ENCODE measurements at places on chromosomes 16 and 17. TPM values are rescaled to one million over a fixed set of nuclear protein-coding genes. Genes with fewer than 3 reads are reported as not detected.

DNA sequence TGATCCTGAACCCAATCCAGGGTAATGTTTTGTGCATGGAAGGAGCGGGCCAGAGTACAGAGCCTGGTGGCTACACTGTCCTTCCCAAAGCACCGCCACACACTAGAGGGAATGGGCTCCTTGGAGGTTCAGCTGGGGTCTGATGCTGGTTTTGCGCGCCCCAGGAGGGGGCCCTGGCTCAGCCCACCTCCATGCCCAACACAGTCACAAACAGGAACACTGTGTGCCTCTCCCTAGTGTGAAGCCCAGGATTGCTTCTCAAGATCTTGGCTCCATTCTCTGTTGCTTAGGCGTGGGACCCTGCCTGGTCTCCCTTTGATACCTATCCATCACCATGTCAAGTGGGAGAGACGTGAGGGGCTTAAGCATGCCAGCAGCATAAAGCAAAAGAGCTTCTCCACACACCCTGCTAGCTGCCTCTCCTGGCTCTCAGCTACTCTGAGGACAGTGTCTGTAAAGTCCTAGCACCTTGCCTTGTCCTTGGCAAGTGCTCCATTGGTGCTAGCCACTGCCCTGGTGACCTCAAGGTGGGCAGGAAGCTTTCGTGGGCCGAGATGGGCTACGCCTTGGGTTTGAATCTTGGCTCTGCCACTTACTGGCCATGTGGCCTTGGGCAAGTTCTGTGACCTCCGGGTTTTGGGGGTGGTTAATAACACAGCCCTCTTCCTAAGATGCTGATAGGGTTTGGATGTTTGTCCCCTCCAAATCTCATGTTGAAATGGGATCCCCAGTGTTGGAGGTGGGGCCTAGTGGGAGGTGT is 122.2 kb downstream of the C16orf78 start:
- no peak overlapping the region for H3K4me3 ChIP-seq
- no peaks in the 10 kb centered on the region for H3K36me3 ChIP-seq
- peaks cover 3% of the 10 kb centered on the region for H3K4me1 ChIP-seq
- H3K27me3 ChIP-seq: no peaks in the 10 kb centered on the region
- peak; percentile 20 for DNase-seq

DNA sequence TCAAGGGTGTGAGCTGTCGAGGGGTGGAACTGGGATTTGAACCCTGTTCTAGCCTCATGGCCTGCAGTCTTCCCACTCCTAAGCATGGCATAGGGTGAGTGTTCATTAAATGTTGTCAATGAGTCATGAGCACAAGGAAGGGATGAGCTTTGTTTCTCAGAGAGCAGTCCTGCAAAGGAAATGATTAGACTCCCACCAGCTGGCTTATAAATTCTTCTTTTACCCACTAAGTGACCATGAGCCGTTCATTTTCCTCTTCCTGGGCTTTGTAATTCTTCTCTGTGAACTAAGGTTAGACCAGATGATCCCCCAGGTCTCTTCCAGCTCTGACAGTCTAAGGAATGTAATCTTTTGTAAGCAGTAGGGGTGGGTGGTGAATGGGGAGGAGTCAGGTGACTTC is 47.9 kb upstream of the HNF1B start:
- no peak for DNase-seq
- H3K27me3 ChIP-seq: no peaks in the 10 kb centered on the region
- no peak overlapping the region for H3K27ac ChIP-seq
- H3K4me1 ChIP-seq: no peaks in the 10 kb centered on the region
- no peak overlapping the region for H3K4me3 ChIP-seq

DNA sequence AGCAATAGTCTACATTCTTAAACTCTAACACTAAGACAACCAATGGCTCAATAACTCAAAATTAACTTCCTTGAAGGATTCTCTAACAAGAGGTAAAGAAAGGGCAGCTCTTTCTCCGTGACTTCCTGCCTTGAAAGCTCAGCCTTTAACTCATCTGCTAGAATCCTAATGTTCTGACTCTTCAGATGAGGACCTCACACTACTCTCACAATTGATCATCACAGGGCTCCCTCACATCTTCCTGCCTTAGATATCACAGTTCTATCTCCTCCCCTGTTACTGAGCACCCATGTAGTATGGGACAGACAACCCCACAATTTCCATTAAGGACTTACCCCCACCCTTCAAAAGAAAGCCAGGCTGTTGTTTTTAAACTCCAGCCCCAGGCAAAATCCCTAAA is 33.5 kb downstream of the SMURF2 start:
- H3K4me3 ChIP-seq: no peak overlapping the region
- no peaks in the 10 kb centered on the region for H3K36me3 ChIP-seq
- DNase-seq: no peak
- no peak overlapping the region for H3K27ac ChIP-seq
- H3K27me3 ChIP-seq: no peaks in the 10 kb centered on the region

DNA sequence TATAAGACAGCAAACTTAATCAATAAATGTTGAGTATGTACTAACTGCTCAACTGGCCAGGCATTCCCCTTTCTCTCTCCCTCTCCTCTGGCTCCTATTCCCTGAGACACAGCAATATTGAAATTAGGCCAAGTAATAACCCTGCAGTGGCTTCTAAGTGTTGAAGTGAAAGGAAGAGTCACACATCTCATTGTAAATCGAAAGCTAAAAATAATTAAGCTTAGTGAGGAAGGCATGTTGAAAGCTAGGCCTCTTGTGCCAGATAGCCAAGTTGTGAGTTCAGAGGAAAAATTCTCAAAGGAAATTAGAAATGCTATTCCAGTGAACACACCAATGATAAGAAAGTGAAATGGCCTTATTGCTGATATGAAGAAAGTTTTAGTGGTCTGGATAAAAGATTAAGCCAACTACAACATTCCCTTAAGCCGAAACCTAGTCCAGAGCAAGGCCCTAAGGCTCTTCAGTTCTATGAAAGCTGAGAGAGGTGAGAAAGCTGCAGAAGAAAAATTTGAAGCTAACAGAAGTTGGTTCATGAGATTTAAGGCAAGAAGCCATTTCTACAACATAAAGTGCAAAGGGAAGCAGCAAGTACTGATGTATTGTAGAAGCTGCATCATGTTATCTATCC is 35.4 kb upstream of the ABCC11 start:
- no peaks in the 10 kb centered on the region for H3K36me3 ChIP-seq
- no peak overlapping the region for H3K4me3 ChIP-seq
- DNase-seq: no peak
- no peaks in the 10 kb centered on the region for H3K27me3 ChIP-seq
- H3K4me1 ChIP-seq: no peaks in the 10 kb centered on the region

DNA sequence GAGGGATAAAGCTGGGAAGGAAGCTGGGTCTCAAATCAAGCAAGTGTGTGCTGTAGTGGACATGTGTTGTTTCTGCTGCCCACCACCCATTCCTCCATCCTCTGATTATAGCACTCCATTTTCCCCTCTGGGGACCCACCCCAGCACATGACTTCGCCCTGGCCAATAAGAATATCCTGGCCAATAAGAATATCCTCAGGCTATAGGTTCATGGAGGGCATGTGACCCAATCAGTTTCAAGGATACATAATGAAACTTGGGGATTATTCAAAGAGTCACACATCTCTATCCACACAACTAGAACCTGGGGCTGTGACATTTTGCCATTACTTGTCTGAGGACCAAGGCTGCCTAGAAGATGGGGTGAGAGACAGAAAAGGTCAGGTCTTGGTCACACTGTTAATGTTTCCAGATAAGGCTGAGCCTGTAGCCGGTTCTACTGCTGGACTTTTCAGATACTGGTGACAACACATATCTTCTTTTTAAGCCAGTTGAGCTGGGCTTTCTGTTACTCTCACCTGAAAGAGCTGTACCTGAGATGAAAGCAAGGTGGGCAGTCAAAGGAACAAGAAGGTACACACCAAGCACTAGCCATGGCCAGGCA is 33.7 kb downstream of the MYO18A start:
- no peaks in the 10 kb centered on the region for H3K27me3 ChIP-seq
- H3K4me3 ChIP-seq: no peak overlapping the region
- H3K4me1 ChIP-seq: peaks cover 25% of the 10 kb centered on the region
- H3K27ac ChIP-seq: no peak overlapping the region
- no peaks in the 10 kb centered on the region for H3K36me3 ChIP-seq

GRCh38 chr17:16459855-16460550 is 32.0 kb downstream of the LRRC75A start:
- H3K27ac ChIP-seq: no peak overlapping the region
- peaks cover 2% of the 10 kb centered on the region for H3K4me1 ChIP-seq
- no peak for DNase-seq
- no peak overlapping the region for H3K4me3 ChIP-seq

- peak; percentile 58 for DNase-seq
- no peaks in the 10 kb centered on the region for H3K4me1 ChIP-seq
- no peak within 1 kb of the TSS for H3K4me3 ChIP-seq
- H3K27ac ChIP-seq: peak within 1 kb of the TSS; percentile 67
- H3K27me3 ChIP-seq: no peaks in the 10 kb centered on the region
These were observed at the start of gene GFAP for GRCh38 chr17:44915321-44915726. Gene GFAP (minus strand): TSS chr17:44915500. CDS start chr17:44915486, 14 bp downstream.

GRCh38 chr16:69593751-69594255 is 28.0 kb downstream of the NFAT5 start:
- DNase-seq: no peak
- H3K4me1 ChIP-seq: peaks cover 12% of the 10 kb centered on the region
- H3K4me3 ChIP-seq: no peak overlapping the region
- no peaks in the 10 kb centered on the region for H3K36me3 ChIP-seq
- no peaks in the 10 kb centered on the region for H3K27me3 ChIP-seq
- H3K27ac ChIP-seq: no peak overlapping the region

- H3K4me1 ChIP-seq: peaks cover 42% of the 10 kb centered on the region
- peak overlapping the region; percentile 42 for H3K27ac ChIP-seq
- no peaks in the 10 kb centered on the region for H3K27me3 ChIP-seq
- DNase-seq: no peak
These were observed 38.2 kb upstream of the GSE1 start for GRCh38 chr16:85574672-85575475.

DNA sequence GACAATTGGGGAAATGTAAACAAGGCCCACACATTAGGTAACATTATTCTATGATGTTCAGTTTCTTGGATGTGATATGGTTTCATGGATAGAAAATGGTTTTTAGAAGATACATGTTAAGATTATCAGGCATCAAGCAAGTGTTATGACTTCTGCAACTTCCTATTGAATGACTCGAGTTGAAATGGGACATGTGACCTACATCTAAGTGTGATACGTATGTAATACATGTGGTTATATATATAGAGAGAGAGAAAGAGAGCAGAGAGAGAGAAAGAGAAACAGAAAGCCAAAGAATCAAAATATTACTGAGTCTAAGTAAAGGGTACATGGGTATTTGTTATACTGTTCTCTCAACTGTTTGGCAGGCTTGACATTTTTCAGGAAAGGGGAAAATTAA is 1.7 kb downstream of the TMEM170A start:
- DNase-seq: no peak
- no peaks in the 10 kb centered on the region for H3K27me3 ChIP-seq
- H3K4me3 ChIP-seq: peak overlapping the region; percentile 94
- H3K4me1 ChIP-seq: peaks cover 13% of the 10 kb centered on the region
- H3K27ac ChIP-seq: no peak overlapping the region

DNA sequence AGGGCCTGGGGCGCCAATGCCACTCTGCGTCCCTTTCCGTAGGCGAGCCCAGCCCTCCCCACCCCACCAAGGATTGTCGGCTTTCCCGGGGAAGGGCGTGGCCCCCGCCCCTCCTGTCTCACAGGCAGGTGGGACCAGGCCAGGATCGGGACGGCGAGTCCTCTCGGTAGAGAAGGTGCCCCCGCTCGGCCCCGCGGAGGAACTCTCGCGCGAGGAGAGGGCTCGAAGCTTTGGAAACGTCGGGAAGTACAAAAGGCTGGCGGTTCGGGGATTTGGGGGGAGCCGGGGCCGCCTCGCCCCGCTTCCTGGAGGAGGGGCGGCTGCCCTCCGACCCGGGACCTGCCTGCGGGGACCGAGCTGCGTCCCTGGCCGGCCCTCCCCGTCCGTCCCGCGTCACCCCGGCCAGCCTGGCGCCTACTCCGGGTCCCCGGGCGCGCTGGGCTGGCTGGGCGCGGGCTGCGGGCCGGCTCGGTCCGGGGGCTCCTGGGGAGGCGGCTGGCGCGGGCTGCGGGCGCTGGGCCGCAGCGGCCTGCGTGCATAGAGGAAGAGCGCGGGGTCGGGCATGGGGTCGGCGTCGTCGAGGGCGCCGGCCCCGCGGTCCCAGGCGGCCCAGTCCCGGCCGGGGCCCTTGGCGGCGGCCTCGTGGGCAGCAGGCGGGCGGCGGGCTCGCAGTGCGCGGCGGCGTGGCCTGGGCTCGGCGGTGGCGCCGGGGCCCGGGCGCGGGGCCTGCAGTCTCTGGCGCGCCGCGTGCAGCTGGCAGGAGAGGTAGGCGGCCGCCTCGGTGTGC is 12.6 kb upstream of the CLUH start:
- H3K27me3 ChIP-seq: no peaks in the 10 kb centered on the region
- no peak overlapping the region for H3K4me3 ChIP-seq
- no peak for DNase-seq
- H3K4me1 ChIP-seq: no peaks in the 10 kb centered on the region
- no peak overlapping the region for H3K27ac ChIP-seq
- no peaks in the 10 kb centered on the region for H3K36me3 ChIP-seq

DNA sequence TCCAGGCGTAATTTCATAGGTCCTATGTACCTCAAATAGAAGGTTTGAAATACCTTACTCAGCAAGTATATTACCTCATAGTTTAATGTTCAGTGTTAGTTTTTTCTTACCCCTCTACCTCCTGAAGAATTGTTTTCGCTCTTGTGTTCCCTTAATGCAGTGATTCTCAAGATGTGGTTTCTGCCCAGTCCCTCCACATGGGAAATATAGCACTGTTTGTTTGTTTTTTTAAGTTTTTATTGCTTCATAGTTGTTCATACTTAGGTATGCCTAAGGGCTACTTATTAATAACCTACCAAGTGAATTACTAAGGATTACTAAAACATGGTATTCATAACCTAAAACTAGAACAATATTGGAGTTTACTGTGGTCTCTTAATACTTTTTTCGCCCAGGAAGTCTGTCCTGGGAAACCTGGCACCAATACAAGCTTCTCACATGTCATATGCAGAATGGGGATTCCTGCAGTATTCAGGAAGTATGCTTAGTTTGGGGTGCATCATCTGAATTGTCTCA is 5.0 kb downstream of the RSPRY1 start:
- DNase-seq: no peak
- H3K4me3 ChIP-seq: no peak overlapping the region
- H3K36me3 ChIP-seq: no peaks in the 10 kb centered on the region
- H3K27me3 ChIP-seq: no peaks in the 10 kb centered on the region
- peaks cover 17% of the 10 kb centered on the region for H3K4me1 ChIP-seq
- no peak overlapping the region for H3K27ac ChIP-seq

The ZFP3 gene
- total RNA-seq: 2.7 TPM

The C16orf92 gene
- total RNA-seq: not detected

The DNAI2 gene
- not detected for total RNA-seq

The IL17C gene
- not detected for total RNA-seq

The SEPTIN12 gene
- not detected for total RNA-seq

The ZSCAN10 gene
- total RNA-seq: not detected

Measured in pancreas (tissue), 10 donors.